ENCODE measurements at places on chromosomes 3 and 15.

DNA sequence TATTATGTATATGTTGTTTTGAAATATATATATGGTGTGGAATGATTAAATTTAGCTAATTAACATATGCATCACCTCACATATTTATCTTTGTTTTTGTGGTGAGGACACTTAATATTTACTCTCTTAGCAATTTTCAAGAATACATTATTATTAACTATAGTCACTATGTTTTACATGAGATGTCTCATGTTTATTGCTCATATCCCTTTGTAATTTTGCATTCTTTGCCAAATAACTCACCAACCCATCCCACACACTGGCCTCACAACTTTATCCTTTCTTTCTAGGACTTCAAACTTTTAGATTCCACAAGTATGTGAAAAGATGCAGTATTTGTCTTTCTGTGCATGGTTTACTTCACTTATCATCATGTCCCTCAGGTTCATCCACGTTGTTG, 950.2 kb upstream of the CADM2 start:
- DNase-seq: no peak

DNA sequence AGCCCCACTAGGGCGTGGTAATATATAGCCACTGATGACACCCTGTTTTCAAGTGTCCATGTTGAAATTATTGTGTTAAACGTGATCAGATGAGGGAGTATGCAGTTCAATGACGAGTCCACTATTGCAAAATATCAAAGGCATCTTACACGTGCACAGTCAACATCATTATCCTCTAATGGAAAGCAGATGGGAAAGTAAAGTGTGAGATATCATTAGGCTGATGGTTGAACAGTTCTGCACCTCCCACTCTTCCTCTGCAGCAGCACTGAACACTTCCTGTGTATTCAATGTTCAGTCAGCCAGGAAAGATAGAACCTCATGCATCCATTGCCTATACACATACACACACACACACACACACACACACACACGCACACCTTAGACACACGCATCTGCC, 431.8 kb upstream of the CCDC54 start:
- no peak for DNase-seq

GRCh38 chr3:134111616-134112015, 81.9 kb upstream of the SLCO2A1 start:
- DNase-seq: no peak

- DNase-seq: no peak
These were observed 5.2 kb downstream of the GPX1 start for GRCh38 chr3:49352890-49353421.

DNA sequence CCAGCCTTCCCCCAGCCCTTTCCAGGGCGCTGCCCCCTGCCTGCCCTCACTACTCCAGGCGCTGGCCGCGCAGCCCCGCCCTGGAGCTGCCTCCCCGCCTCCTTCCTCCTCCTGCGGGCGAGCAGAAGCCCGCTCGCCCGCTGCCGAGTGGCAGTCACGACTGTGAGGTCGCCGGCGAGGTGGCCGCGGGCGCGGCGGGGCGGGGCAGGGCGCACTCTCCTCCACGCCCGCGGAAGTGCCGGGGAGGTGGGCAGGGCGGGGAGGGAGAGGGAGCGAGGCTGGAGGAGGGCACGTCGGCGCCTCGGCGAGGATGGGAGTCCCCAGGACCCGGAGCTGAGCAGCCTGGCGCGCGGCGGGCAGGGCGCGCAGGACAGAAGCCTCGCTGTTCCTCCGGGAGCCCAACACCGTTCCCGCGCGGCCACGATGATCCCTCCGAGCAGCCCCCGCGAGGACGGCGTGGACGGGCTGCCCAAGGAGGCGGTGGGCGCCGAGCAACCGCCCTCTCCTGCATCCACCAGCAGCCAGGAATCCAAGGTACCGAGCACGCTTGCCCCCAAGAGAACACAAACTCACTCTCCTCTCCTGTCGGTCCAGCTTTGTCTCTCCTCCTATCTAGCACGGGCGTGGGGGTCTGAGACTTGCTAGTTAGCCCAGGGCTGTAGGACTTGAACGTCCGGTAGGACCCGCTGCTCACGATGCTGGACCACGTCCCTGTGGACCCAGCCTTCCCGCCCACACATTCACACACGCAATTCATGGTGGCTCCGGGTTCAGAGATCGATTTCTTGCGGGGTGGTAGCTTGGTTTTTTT, at the start of gene STAC:
Gene STAC, plus strand, starts transcription at position 284 of the 811 bp plus-strand sequence. Its CDS starts 140 bp downstream, at position 424.
- peak; percentile 26 for DNase-seq

GRCh38 chr15:59950603-59951388, 53.3 kb upstream of the FOXB1 start:
- no peak for DNase-seq

GRCh38 chr3:192636517-192637444, 90.6 kb downstream of the FGF12 start:
- no peak for DNase-seq

DNA sequence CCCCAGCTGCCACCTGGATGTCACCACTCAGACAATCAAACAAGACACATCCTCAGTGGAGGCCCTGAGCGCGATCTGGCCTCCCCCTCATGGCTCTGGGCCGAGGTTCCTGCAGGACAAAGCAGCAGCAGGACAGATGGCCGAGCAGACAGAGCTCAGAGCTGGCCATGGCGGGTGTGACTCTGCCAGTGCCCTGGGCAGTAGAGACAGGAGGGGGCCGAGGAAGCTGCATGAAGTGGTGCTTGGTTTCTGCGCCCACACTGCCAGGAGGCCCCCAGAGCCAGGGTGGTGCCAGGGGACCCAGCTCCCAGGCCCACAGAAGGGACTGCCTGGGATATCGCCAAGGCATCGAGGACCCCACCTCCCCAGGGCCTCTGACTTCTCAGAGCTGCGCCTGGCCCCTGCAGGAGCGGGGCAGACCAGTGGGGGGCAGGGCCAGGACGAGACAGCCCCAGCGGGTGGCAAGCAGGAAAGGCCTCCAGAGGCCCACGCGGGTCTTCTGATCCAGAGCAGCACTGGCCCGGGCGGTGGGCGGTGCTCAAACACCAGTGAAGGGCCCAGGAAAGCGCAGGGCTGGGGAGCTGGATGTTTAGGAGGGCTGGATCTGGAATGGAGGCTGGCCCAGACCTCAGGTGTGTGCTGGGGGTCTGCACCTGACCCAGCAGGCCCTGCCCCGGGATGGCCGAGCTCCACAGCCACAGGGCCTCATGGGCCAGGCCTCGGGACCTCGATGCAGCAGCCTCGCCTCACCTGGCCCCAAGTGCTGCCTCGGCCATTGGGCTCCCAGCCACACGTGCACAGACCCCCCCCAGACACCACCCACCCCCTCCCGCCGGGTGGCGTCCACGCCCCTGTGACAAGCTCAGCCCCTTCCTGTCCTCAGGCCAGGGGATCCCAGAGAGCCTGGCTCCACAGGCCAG, 76.0 kb downstream of the GOLGA8G start:
- DNase-seq: no peak

- DNase-seq: no peak
These were observed 650.6 kb downstream of the ZPLD1 start for GRCh38 chr3:103085465-103085864.

GRCh38 chr3:8660175-8661118, 15.8 kb upstream of the SSUH2 start:
- DNase-seq: no peak

- DNase-seq: no peak
These were observed 1026.4 kb downstream of the ROBO2 start for GRCh38 chr3:78066287-78066686.

GRCh38 chr15:80984856-80985255, 4.8 kb downstream of the MESD start:
- DNase-seq: no peak

GRCh38 chr3:86988235-86988634, 2.7 kb downstream of the VGLL3 start:
- no peak for DNase-seq

GRCh38 chr15:85024509-85025336, 43.1 kb downstream of the PDE8A start:
- DNase-seq: no peak

DNA sequence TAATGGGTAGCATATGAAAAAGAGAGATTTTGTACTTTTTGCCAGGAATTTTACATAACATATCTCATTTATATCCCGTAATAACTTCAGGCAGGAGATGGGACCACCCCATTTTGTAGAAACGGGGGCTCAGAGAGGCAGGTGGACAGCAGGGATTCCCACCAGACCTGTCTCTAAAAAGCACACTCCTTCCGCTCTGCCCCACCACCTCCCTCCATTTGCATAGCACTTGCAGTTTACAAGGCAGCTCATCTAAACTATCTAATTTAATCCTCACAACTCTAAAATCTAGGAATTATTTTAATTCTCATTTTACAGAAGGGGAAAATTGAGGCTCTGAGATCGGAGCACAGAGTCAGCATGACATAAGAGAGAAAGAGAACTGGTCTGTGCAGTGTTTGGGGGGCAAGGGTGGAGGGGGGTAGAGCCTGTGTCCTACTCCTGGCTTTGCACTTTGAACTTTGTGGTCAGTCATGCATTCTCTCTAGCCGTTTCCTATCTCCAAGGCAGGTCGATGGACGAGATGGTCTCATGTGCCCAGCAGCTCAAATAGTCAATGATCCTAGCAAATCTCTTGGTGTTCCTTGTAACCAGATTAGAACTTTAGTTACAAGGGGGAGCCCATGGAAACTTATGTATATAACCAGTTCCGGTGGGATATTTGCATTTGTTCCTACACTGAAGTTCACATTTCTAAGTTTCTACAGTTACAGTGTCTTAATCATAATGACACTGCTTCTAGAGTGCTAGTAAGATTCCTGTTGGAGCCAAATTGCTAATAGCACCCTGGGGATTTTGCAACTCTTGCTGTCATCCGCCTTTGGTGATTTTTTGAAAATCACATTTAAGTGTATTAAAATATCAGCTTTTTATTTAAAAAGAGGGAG, 18.6 kb downstream of the CRYGS start:
- DNase-seq: no peak

GRCh38 chr3:9913601-9914000, 3.3 kb upstream of the IL17RC start:
- DNase-seq: no peak

DNA sequence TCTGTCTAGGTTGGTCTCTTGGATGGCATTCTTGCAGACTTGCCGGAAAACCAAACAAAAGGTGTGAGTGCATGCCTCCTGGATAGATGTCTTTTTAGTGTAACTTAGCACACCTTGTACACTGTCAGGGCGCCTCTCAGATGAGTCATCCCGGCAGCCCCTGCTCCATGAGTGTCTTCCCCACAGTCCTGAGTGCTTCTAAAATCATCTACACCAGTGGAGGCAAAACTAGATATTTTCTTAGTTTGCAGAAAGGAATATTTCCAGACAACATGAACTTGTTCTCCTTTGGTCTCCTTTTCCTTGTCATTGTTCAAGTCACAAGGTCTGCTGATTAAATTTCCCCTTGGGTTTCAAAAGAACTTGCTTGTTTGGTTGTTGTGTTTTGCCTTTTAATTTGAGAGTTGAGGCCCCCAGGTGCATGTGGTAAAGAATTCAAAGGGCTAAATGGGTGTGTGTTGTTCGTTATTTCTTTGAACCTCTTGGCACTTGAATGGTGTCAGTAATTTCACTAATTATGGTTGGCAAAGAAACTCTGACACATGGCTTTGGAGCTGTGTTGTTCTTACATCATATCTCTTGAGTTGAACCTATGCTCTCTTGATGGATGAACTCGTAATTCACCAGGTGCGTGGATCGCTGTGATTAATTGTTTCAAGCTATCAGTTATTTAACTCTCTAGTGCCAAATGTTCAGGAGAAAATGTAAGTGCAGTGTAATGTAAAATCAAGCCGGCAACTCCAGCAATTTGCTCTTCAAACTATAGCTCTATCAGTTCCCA, 98.2 kb downstream of the IGF1R start:
- DNase-seq: no peak

GRCh38 chr15:98920091-98920880, 87.3 kb downstream of the PGPEP1L start:
- DNase-seq: no peak

- peak; percentile 17 for DNase-seq
These were observed 13.4 kb downstream of the ANP32A start for GRCh38 chr15:68807249-68807648.

- no peak for DNase-seq
These were observed 106.6 kb downstream of the TOP2B start for GRCh38 chr3:25558121-25558520.

GRCh38 chr3:7744850-7745249, 756.8 kb upstream of the LMCD1 start:
- DNase-seq: no peak

DNA sequence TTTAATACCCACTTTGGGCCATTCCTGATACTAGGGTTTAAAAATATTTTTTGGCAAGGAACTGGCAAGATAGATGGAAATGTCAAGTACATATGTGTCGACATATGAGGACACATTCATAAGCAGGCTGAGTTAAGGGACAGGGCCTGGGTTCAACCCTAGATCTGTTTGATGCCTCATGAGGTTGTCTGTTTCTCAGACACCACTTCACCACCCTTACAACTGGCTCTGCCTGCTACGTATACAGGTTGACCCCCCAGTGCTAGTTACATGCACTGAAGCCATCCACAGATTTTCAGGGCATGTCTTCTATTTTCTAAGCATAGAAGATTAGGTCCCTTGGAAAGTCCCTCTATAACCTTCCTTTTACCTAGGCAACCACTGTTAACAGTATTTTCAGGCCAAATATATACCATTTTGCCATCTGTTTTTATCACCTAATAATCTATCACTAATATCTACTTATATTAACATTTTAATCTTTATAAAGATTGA, 296.7 kb downstream of the PLCL2 start:
- DNase-seq: no peak
